Thoracic aorta (tissue), 2 donors: ENCODE measurements at places on chromosomes 2 and 18. TPM values are rescaled to one million over a fixed set of nuclear protein-coding genes. Genes with fewer than 3 reads are reported as not detected.

DNA sequence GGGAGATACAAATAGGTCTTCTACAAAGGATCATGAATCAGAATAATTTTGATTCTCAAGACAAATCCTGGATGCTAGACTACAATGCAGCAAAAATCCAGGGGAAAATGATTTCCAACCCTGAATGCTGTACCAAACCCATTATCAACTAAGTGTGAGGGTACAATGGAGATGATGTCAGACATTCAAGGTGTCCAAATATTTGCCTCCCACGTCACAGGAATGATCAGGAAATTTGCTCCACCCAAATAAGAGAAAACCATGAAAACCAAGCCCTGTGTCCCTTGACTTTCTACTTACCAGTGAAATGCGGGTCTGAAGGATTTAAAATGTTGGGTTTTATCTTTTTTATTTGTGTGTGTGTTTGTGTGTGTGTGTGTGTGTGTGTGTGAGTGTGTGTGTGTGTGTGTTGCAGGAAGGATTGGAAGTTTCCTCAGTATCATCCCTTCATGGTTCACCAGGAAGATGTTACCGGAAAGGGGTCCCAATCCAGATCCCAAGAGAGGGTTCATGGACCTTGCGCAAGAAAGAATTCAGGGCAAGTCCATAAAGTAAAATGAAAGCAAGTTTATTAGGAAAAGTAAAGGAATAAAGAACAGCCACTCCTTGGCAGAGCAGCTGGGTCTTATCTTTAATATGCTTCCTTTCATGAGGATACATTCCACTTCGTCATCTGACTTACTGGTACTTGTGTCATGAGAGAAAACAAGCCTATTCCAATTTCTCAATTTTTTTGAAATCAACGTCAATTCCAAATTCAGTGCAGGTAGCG lies 61.1 kb upstream of the ID2 start:
- no peak for DNase-seq
- H3K36me3 ChIP-seq, result no peaks in the 10 kb centered on the region
- H3K27me3 ChIP-seq, result no peaks in the 10 kb centered on the region
- no peak overlapping the region for H3K27ac ChIP-seq

DNA sequence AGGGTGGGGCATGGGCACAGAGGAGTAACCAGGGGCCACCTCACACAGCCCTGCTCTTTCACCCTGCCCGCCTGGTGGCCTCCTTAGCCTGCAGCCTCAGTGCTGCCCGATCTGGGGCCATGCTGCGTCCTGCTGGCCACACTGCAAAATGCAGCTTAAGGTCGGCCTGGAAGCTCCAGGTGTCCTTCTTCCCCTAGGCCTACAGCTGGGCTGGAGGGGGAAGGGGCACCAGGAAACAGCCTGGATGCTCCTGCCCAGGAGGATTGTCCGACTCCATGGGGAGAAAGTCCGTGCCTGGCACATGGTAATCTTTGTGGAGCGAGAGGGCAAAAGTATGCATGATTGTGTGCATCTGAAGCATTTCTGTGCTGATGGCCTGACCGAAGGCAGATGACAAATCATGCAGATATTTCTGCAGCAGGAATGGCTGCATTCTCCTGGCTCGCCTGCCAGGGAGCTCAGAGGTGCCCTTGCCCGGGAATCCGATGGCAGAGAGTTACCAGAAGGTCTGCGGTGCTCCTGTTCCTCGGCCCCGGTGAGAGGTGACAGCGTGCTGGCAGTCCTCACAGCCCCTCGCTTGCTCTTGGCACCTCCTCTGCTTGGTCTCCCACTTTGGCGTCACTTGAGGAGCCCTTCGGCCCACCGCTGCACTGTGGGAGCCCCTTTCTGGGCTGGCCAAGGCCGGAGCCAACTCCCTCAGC lies 12.8 kb upstream of the ALPP start:
- H3K27me3 ChIP-seq, result no peaks in the 10 kb centered on the region
- H3K27ac ChIP-seq, result no peak overlapping the region
- no peaks in the 10 kb centered on the region for H3K4me1 ChIP-seq
- no peak for DNase-seq
- H3K4me3 ChIP-seq, result no peak overlapping the region

- no peaks in the 10 kb centered on the region for H3K36me3 ChIP-seq
- no peak overlapping the region for H3K4me3 ChIP-seq
- H3K4me1 ChIP-seq, result no peaks in the 10 kb centered on the region
- DNase-seq, result no peak
- H3K27me3 ChIP-seq, result no peaks in the 10 kb centered on the region
- no peak overlapping the region for H3K27ac ChIP-seq
Observed at GRCh38 chr2:78941751-78942150, 83.8 kb upstream of the REG3G start.

DNA sequence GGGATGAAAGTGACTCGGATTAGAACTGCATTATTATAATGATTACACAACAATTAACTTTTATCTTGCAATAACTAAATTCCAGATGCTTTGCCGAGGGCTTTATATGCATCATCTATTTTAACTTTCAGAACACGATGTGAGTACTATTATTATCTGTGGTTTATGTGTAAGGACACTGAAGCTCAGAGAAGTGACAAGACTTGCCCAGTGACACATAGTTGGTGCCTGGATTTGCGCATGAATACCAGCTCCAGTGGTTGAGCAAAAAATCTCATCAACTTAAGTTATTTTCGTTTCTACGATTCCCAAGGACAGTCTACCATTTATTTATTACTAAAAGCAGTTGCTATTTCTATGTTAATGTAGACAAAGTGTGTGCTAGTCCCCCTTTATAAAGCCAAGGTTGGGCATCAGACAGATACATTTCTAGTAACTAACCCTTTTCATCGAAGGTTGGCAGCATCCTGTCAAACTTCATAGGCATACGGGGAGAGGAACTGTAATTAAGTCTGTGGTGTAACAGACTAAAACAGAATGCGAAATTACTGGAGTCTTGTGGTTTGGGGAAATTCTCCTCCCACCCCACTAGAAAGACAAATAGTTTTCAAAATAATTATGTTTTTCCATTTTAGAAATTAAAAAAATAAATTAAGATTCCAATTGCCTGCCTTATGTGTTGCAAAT lies 73.2 kb upstream of the BOD1L2 start:
- no peak overlapping the region for H3K4me3 ChIP-seq
- DNase-seq, result no peak
- no peaks in the 10 kb centered on the region for H3K4me1 ChIP-seq
- no peaks in the 10 kb centered on the region for H3K27me3 ChIP-seq

DNA sequence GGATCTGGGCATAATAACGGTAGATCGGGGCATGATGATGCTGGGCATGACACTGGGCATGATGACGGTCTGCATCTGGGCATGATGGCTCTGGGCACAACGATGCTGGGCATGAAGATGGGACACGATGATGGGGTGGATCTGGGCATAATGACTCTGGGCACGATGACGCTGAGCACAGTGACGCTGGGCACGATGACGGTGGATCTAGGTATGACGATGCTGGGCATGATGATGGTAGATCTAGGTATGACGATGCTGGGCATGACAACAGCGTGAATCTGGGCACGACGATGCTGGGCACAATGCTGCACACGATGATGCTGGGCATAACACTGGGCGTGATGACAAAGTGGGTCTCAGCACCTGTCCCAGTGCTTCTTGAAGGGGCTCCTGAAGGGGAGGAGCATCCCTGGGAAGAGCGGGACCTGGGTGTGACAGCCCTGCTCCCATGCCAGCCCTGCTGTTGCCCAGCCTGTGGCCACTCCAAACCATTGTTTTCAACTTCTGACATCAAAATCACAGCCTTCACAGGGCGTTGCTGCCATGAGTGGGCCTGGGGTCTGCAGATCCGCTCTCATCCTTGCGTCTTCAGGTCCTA lies 30.4 kb upstream of the ALLC start:
- H3K27me3 ChIP-seq, result no peaks in the 10 kb centered on the region
- no peak overlapping the region for H3K4me3 ChIP-seq
- no peak for DNase-seq
- H3K27ac ChIP-seq, result no peak overlapping the region
- H3K4me1 ChIP-seq, result no peaks in the 10 kb centered on the region

GRCh38 chr2:239116456-239117246 lies 268.8 kb downstream of the TWIST2 start:
- H3K4me3 ChIP-seq, result no peak overlapping the region
- no peaks in the 10 kb centered on the region for H3K4me1 ChIP-seq
- H3K27ac ChIP-seq, result no peak overlapping the region
- no peaks in the 10 kb centered on the region for H3K36me3 ChIP-seq
- no peaks in the 10 kb centered on the region for H3K27me3 ChIP-seq

DNA sequence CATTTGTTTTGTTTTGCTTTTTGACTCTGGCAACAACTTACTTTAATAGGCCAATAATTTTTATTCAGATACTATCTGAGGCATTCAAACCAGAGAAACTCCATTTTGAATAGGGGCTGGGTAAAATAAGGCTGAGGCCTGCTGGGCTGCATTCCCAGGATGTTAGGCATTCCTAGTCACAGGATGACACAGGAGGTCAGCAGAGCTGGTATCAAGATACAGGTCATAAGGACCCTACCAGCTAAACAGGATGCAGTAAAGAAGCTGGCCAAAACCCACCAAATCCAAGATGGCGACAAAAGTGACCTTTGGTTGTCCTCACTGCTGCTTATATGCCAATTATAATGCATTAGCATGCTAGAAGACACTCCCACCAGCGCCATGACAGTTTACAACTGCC lies 102.2 kb upstream of the XPO1 start:
- H3K27ac ChIP-seq, result no peak overlapping the region
- no peaks in the 10 kb centered on the region for H3K36me3 ChIP-seq
- DNase-seq, result no peak
- H3K27me3 ChIP-seq, result no peaks in the 10 kb centered on the region
- H3K4me1 ChIP-seq, result no peaks in the 10 kb centered on the region

DNA sequence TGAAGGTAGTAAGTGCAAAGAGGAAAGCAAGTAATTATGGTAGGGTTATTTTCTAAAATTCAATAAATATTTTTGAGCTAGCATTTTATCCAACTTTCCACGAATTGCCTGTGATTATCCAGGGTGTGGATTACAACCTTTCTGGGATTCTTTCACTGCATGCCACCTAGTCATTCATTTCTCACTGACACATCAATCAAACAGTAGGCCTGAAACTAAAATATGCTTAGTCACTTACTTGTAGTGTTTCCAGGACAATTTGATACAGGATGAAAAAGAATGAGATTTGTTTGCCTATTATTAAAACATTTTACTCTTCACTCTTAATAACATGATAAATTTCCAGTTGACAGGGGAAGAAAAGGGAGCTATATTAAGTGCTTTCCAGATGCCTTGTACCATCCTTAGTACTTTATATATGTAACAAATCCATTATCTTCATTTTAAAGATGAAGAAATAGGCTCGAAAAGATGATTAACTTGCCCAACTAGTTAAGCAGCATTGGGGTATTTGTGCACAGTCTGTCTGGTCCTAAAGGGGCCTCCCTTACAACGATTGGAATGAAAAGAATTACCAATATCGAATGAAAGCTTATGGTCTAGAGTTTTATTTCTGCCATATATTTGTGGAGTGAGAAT lies 70.4 kb downstream of the KCTD1 start:
- no peak overlapping the region for H3K4me3 ChIP-seq
- no peaks in the 10 kb centered on the region for H3K4me1 ChIP-seq
- H3K27me3 ChIP-seq, result no peaks in the 10 kb centered on the region
- H3K36me3 ChIP-seq, result no peaks in the 10 kb centered on the region

- DNase-seq, result no peak
- no peak overlapping the region for H3K27ac ChIP-seq
- H3K36me3 ChIP-seq, result no peaks in the 10 kb centered on the region
- H3K27me3 ChIP-seq, result no peaks in the 10 kb centered on the region
Observed at GRCh38 chr2:222504191-222504590, 79.8 kb downstream of the SGPP2 start.

GRCh38 chr18:370751-371608 lies 103.1 kb upstream of the THOC1 start:
- H3K27ac ChIP-seq, result no peak overlapping the region
- no peak for DNase-seq
- H3K36me3 ChIP-seq, result no peaks in the 10 kb centered on the region
- no peak overlapping the region for H3K4me3 ChIP-seq
- no peaks in the 10 kb centered on the region for H3K27me3 ChIP-seq
- peaks cover 15% of the 10 kb centered on the region for H3K4me1 ChIP-seq

DNA sequence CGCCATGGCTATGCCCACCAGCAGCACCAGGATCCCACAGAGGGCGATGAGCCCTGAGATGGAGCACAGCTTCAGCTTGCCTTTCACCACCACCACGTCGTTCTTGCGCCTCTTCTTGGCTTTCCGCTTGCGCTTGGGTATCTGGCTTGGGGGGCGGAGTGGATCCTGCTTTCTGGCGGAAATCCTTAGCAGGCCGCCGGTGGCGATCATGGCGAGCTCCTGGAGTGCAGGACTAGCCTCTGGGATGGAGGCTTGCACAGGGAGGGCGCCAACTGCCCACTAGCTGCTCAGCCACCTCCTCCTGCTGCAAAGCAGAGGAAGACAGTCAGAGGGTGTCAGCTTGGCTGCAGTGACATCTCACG lies 3.5 kb downstream of the TMEM200C start:
- peaks cover 31% of the 10 kb centered on the region for H3K4me1 ChIP-seq
- no peak for DNase-seq
- no peak overlapping the region for H3K4me3 ChIP-seq
- peaks cover 10% of the 10 kb centered on the region for H3K27me3 ChIP-seq
- H3K36me3 ChIP-seq, result no peaks in the 10 kb centered on the region
- H3K27ac ChIP-seq, result peak overlapping the region; percentile 28

- no peaks in the 10 kb centered on the region for H3K27me3 ChIP-seq
- H3K4me3 ChIP-seq, result no peak overlapping the region
- no peaks in the 10 kb centered on the region for H3K36me3 ChIP-seq
- DNase-seq, result no peak
- H3K27ac ChIP-seq, result no peak overlapping the region
Observed at GRCh38 chr2:140154706-140155105, 1374.5 kb upstream of the NXPH2 start.

GRCh38 chr2:181779288-181780021 lies 99.1 kb upstream of the NEUROD1 start:
- no peaks in the 10 kb centered on the region for H3K36me3 ChIP-seq
- peaks cover 4% of the 10 kb centered on the region for H3K4me1 ChIP-seq
- H3K4me3 ChIP-seq, result no peak overlapping the region
- no peaks in the 10 kb centered on the region for H3K27me3 ChIP-seq
- no peak overlapping the region for H3K27ac ChIP-seq

GRCh38 chr2:10935366-10935918 lies 23.7 kb downstream of the KCNF1 start:
- H3K27ac ChIP-seq, result no peak overlapping the region
- no peaks in the 10 kb centered on the region for H3K4me1 ChIP-seq
- no peaks in the 10 kb centered on the region for H3K27me3 ChIP-seq
- no peak overlapping the region for H3K4me3 ChIP-seq

OTX1 gene
- total RNA-seq, result not detected

TUBB8B gene
- not detected for total RNA-seq

MLPH gene
- total RNA-seq, result 2.0 TPM

LIMS4 gene
- 66.8 TPM for total RNA-seq

C2orf66 gene
- total RNA-seq, result not detected

DDX18 gene
- 67.9 TPM for total RNA-seq
